ENCODE measurements at places on chromosomes 6 and 20.

DNA sequence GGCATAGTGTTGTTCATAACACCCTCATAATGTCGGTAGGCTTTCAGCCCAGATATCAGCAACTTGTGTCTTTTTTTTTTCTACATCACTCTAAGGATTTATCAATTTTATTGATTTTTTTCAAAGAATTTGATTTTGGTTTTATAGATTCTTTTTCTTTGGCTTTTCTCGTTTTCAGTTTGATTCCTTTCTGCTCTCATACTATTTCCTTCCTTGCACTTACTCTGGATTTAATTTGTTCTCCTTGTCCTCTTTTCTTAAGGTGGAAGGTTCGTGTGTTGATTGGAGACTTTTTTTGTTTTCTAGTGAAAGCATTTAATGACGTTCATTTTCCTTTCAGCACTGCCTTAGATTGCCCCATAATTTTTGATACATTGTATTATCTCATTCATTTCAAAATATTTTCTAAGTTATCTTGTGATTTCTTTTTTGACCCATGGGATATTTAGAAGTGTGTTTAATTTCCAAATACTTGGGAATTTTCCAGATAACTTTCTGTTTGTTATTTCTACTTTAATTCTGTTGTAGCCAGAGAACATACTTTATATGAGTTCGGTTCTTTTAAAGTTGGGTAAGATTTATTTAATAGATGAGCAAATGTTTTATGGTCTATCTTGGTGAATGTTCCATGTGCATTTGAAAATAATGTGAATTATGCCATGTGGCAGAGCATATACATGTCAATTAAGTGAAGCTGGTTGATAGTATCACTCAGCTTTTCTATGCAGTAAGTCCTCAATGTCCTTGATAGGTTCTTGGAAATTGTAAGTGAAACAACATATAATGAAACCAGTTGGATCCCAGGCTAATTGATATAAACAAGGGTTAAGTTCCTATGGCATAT, 62.8 kb downstream of the IRF4 start:
- DNase-seq: no peak

DNA sequence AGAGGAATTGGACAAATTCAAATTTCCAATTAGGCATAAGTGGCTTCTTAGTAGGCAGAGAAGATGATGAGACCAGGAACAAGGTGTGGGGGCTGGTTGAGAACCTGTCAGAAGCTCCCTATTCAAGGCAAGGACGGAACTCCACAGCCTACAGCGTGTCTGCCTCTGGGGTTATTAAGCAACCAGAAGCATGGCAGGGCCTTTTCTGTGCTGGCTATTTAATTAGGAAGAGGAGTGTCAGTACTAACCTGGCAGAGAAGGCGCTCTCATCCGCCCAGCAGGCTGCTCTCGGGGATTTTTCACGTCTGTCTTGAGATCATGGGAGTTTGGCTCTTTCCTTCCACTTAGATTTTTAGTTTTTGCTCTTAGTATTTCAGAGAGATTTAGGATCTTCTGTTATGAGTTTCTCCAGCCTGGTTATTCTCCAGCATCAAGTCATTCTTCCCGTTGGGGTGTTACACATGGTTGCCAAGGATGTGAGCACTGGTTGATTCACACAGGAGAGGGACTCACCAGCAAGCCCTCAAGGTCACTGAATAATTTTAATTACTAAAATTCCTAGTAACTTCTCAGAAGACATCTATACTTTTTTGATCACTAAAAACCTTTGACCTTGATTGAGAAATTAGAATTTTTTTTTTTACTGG, 23.9 kb downstream of the ADTRP start:
- no peak for DNase-seq

- no peak for DNase-seq
Measured at GRCh38 chr20:50323777-50324775, 133.4 kb downstream of the CEBPB start.

GRCh38 chr6:87993356-87993755, 54.3 kb upstream of the SPACA1 start:
- no peak for DNase-seq

- no peak for DNase-seq
Measured at GRCh38 chr6:7687145-7688111, 38.5 kb upstream of the BMP6 start.

All from NCI-H748 treated with DMSO at 0.1 percent for 48 hours (cell line).